Astrocyte (in vitro differentiated cells and primary cell): ENCODE measurements at places on chromosomes 3 and 15. TPM values are rescaled to one million over a fixed set of nuclear protein-coding genes. Genes with fewer than 3 reads are reported as not detected.
A peak's percentile ranks its signal among the peaks of the same experiment; 100 is the strongest.

GRCh38 chr3:57062101-57062631 lies 1.7 kb downstream of the SPATA12 start:
- H3K27me3 ChIP-seq = no peaks in the 10 kb centered on the region
- H3K4me3 ChIP-seq = no peak overlapping the region
- no peak for DNase-seq
- no peaks in the 10 kb centered on the region for H3K36me3 ChIP-seq
- H3K4me1 ChIP-seq = peaks cover 27% of the 10 kb centered on the region

GRCh38 chr3:15679306-15679705 lies 77.8 kb downstream of the BTD start:
- peaks cover 44% of the 10 kb centered on the region for H3K36me3 ChIP-seq
- DNase-seq = no peak
- H3K4me1 ChIP-seq = no peaks in the 10 kb centered on the region
- H3K4me3 ChIP-seq = no peak overlapping the region

Gene ZNF770
- 43.2 and 43.3 TPM in 2 replicates for total RNA-seq

Gene KCNAB1
- total RNA-seq = 0.30 and 0.72 TPM in 2 replicates

- no peak for DNase-seq
- H3K27ac ChIP-seq = no peak overlapping the region
- no peaks in the 10 kb centered on the region for H3K4me1 ChIP-seq
Measured at GRCh38 chr3:96966181-96966929, 152.0 kb downstream of the EPHA6 start.

Gene MB21D2
- total RNA-seq = 10.7 and 11.0 TPM in 2 replicates

DNA sequence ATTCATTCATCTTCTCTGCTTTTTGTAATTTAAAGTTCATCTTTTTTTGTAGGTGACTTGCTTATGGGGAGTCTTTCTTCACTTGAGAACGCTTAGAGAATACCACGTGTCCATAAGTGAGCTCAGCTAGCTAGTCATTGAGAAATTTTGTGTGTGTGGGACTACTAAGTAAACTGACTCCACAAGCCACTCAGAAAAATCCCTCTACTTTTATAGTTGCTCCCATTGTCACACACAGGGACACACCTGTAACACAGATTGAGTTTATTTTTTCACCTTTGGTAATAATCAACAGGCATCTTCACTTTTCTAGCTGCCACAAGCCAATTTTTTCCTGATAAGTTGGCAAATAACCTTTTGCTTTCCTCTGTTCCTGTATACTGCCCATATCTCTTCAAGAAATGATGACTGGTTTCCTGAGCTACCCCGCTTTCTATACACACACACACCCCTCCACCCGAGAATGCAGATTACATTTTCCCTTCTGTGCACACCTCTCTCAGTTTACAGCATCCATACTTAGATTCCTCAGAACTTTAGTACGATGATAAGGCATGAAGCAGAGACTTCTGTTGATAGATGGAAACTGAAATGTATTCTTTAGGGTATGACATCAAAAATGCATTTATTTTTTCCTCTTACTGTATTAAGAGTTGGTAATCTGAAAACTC lies 4.6 kb downstream of the TSC22D2 start:
- peak overlapping the region; percentile 97 for H3K4me3 ChIP-seq
- H3K27me3 ChIP-seq = no peaks in the 10 kb centered on the region
- peak overlapping the region; percentile 98 for H3K27ac ChIP-seq

DNA sequence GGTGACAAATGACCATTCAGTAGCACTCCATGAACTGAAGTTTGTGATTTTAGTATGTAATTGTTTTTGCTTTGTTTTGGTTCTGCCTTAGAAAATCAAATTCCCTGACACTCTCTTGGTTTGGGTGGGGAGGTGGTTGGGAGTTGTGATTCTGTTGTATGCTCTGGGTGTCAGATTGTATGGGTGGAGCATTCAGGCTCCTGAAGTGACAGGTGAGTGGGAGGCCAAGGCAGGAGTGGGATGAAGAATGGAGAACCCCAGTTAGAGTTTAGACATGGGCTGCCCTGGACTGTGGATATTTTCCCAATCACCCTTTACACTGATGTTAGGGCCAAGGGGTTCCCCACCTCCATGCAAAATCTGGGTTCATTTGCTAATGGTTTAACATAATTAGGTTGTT lies 83.6 kb downstream of the ARPP21 start:
- no peaks in the 10 kb centered on the region for H3K4me1 ChIP-seq
- H3K27ac ChIP-seq = no peak overlapping the region
- H3K27me3 ChIP-seq = no peaks in the 10 kb centered on the region
- no peak for DNase-seq
- H3K4me3 ChIP-seq = no peak overlapping the region

DNA sequence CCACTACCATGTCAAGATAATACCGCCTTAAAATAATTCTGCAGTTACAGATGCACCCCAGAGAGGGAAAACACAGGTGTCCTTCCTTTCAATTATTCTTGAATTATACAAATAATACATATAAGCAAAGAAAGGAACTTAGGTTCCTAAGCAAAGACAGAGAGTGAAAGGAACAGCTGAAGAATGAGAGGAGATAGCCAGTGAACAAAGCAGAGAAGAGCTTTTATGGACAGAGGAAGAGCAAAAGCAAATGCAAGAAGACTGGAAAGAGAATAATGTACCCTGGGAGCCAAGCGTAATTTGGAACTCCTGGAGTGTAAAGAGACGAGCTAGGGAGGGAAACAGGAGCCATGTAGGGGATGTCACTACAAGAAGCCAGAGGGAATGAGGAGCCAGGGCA lies 21.7 kb downstream of the GPR176 start:
- no peak for DNase-seq
- H3K4me3 ChIP-seq = no peak overlapping the region
- peaks cover 16% of the 10 kb centered on the region for H3K4me1 ChIP-seq
- H3K27me3 ChIP-seq = no peaks in the 10 kb centered on the region
- H3K36me3 ChIP-seq = no peaks in the 10 kb centered on the region
- no peak overlapping the region for H3K27ac ChIP-seq

- H3K4me1 ChIP-seq = no peaks in the 10 kb centered on the region
- no peak overlapping the region for H3K27ac ChIP-seq
- DNase-seq = no peak
- H3K36me3 ChIP-seq = no peaks in the 10 kb centered on the region
- H3K4me3 ChIP-seq = no peak overlapping the region
Measured at GRCh38 chr3:102195198-102195948, 239.4 kb upstream of the ZPLD1 start.

Gene CACNA2D3
- 0.34 and 0.70 TPM in 2 replicates for total RNA-seq

Gene APH1B
- 14.7 and 18.2 TPM in 2 replicates for total RNA-seq

DNA sequence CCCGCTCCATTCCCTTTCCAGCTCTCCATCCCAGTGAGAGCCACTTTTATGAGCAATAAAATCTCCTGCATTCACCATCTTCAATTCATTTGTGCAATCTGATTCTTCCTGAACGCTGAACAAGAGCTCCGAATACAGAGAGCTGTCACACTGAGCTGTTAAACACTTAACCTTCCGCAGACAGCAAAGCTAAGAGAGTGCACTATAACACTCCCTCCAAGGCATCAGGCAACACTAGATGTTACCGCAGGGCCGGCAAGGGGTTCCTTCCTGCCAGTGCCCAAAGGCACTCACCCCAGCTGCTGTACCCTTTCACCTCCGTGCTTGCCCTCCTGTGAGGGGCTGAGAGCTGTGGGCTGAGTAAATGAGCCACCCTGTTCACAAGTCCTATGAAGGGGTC lies 85.6 kb downstream of the BCHE start:
- no peaks in the 10 kb centered on the region for H3K36me3 ChIP-seq
- no peak overlapping the region for H3K4me3 ChIP-seq

GRCh38 chr3:131036986-131037385 lies 10.3 kb downstream of the NEK11 start:
- H3K4me1 ChIP-seq = peaks cover 16% of the 10 kb centered on the region
- H3K27me3 ChIP-seq = no peaks in the 10 kb centered on the region
- DNase-seq = peak; percentile 62
- no peak overlapping the region for H3K4me3 ChIP-seq
- no peaks in the 10 kb centered on the region for H3K36me3 ChIP-seq

DNA sequence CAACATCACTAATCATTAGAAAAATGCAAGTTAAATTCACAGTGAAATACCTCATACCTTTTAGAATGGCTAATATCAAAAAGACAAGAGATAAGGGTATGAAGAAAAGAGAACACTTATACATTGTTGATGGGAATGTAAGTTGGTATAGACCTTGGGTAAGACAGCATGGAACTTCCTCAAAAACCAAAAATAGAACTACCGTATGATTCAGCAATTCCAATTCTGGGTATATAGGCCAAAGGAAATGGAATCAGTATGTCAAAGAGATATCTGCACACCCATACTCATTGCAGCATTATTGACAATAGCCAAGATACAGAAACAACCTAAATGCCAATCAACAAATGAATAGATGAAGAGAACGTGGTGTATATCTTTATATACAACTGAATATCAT lies 166.8 kb upstream of the LRRN1 start:
- no peak overlapping the region for H3K27ac ChIP-seq
- H3K27me3 ChIP-seq = no peaks in the 10 kb centered on the region
- no peaks in the 10 kb centered on the region for H3K36me3 ChIP-seq
- no peaks in the 10 kb centered on the region for H3K4me1 ChIP-seq

DNA sequence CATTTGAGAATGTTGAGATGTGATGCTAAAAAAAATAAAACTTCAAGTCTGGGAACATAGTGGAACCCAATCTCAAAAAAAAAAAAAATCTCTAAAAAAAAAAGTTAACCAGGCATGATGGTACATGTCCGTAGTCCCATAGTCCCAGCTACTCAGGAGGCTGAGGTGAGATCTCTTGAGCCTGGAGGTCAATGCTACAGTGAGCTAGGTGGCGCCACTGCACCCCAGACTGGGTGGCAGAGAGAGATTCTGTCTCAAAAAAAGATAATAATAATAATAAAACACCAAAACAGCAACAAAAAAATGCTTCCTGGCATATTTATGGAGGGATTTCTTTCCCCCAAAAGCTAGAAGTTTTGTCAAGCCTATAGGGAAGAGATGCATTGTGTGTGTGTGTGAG lies 361.6 kb downstream of the ROBO1 start:
- no peaks in the 10 kb centered on the region for H3K27me3 ChIP-seq
- no peaks in the 10 kb centered on the region for H3K4me1 ChIP-seq
- DNase-seq = no peak
- H3K36me3 ChIP-seq = no peaks in the 10 kb centered on the region

DNA sequence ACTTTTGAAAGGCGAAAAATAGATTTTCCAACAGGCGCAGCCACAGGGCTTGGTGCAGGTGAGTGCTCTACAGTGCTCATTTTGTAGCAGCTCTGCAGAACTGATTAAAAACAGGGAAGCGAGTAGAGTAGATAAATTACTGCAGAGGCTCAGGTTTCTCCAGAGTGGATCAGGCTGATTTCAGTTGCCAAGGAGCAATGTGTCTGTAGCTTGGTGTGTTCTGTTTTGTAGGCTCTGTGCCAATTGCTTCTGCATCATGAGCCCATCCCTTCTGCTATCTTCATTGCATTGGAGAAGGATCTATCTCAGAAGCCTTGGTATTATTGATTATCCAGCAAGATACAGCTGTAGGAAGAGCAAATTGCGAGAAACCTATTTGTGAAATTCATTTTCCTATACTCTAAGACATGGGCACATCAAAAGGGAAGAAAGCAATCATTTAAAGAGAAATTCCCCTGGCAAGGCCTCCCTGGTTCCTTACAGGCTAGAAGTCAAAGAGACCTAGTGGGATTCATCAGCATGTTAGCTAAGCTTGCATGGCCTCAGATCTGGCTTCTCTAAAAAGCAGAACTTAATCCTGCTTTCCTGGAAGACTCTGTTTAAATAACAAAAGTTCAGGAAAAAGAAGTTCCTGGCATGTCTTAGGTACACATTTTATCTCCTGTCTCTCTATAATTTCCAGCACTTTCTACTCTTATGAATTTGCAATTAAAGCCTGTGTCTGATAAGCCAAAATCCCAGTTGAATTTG lies 432.4 kb upstream of the ATP10A start:
- no peak overlapping the region for H3K4me3 ChIP-seq
- no peak for DNase-seq
- H3K27ac ChIP-seq = no peak overlapping the region
- no peaks in the 10 kb centered on the region for H3K4me1 ChIP-seq

DNA sequence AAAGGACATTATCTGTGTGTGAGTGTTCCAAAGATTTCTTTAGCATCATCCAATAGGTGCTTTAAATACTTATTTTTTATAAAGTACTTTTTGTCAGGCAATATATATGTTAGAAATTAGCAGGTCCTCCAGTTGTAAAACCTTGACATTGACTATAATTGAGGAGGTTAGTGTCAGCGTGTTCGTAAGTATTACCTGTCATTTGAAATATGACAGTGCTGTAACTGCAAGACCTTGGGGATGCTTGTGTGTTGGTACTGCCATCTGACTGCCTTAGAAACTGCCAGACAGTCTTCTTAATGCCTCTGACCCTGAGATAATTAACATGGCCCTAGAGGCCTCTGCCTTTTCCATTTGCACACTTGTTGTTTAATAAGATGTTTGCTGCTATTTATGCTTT lies 170.7 kb downstream of the NAALADL2 start:
- no peak overlapping the region for H3K4me3 ChIP-seq
- no peaks in the 10 kb centered on the region for H3K27me3 ChIP-seq
- no peaks in the 10 kb centered on the region for H3K4me1 ChIP-seq
- no peak overlapping the region for H3K27ac ChIP-seq

GRCh38 chr15:74327756-74328155 lies 39.7 kb downstream of the CYP11A1 start:
- no peak overlapping the region for H3K4me3 ChIP-seq
- H3K27me3 ChIP-seq = peaks cover 2% of the 10 kb centered on the region
- no peak for DNase-seq
- no peaks in the 10 kb centered on the region for H3K36me3 ChIP-seq

Gene SMCO1
- total RNA-seq = not detected in 2 replicates
